ENCODE measurements at places on chromosomes 2 and 18. TPM values are rescaled to one million over a fixed set of nuclear protein-coding genes. Genes with fewer than 3 reads are reported as not detected.

- DNase-seq, result no peak
- no peaks in the 10 kb centered on the region for H3K4me1 ChIP-seq
- H3K27ac ChIP-seq, result no peak overlapping the region
- peaks cover 34% of the 10 kb centered on the region for H3K36me3 ChIP-seq
Observed at GRCh38 chr2:27645197-27645596, 16.3 kb downstream of the GPN1 start.

DNA sequence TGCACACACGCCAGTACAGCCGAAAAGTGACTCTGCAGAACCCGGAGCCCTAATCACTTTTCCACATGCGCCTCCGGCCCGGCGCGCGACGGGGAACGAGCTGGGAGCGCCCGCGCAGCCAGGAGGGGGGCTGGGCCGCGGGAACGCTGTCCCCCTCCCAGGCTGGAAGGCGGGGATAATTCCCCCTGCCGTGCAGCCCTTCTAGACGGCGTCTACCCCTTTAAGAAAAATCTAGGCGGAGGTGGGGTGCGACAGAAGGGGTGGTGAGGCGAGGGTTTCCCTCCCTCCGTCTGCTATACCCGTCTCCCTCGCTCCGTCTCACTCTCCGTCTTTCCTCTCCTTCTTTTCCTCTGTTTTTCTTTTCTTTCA, 2.4 kb downstream of the CYP26B1 start:
- no peak for DNase-seq
- H3K4me1 ChIP-seq, result peaks cover 7% of the 10 kb centered on the region
- H3K27ac ChIP-seq, result no peak overlapping the region
- H3K36me3 ChIP-seq, result no peaks in the 10 kb centered on the region
- H3K4me3 ChIP-seq, result peak overlapping the region; percentile 68

GRCh38 chr2:64408031-64408430, 45.9 kb upstream of the LGALSL start:
- no peak overlapping the region for H3K4me3 ChIP-seq
- no peak overlapping the region for H3K27ac ChIP-seq
- no peaks in the 10 kb centered on the region for H3K36me3 ChIP-seq
- peaks cover 15% of the 10 kb centered on the region for H3K4me1 ChIP-seq

CCDC85A gene
- not detected for total RNA-seq
